Tibial artery (tissue), 4 donors: ENCODE measurements at places on chromosomes 16 and 17.

GRCh38 chr16:515175-515938, 12.2 kb upstream of the CAPN15 start:
- H3K27me3 ChIP-seq: no peaks in the 10 kb centered on the region
- peaks cover 44% of the 10 kb centered on the region for H3K36me3 ChIP-seq

GRCh38 chr17:35189291-35189690, 4.9 kb downstream of the SLC35G3 start:
- no peak for DNase-seq
- H3K36me3 ChIP-seq: no peaks in the 10 kb centered on the region
- no peak overlapping the region for H3K27ac ChIP-seq

- H3K4me3 ChIP-seq: no peak overlapping the region
- H3K27me3 ChIP-seq: no peaks in the 10 kb centered on the region
- peaks cover 18% of the 10 kb centered on the region for H3K36me3 ChIP-seq
- DNase-seq: no peak
- no peak overlapping the region for H3K27ac ChIP-seq
Measured at GRCh38 chr16:67206838-67207248, 7.9 kb downstream of the ELMO3 start.

DNA sequence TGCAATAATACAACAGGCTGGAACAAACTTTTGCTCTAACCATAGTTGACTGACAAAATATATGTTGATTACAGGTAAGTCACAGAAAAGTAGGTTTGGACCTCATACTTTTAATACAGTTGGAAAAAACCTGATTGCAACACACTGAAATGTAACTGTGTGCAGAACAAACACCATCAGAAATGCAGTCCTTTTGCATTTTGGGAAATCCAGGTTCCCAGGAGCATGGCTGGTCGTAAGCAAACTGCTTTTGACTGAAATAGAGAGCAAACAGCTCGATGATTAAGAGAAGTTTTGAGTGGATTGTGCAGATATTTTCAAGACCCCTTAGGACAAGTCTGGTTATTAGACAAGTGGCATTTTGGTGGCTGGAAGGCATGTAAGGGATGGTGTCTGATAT, 8.0 kb downstream of the IGF2BP1 start:
- peaks cover under 1% of the 10 kb centered on the region for H3K27me3 ChIP-seq
- no peaks in the 10 kb centered on the region for H3K36me3 ChIP-seq
- no peaks in the 10 kb centered on the region for H3K4me1 ChIP-seq
- no peak overlapping the region for H3K4me3 ChIP-seq
- no peak for DNase-seq

DNA sequence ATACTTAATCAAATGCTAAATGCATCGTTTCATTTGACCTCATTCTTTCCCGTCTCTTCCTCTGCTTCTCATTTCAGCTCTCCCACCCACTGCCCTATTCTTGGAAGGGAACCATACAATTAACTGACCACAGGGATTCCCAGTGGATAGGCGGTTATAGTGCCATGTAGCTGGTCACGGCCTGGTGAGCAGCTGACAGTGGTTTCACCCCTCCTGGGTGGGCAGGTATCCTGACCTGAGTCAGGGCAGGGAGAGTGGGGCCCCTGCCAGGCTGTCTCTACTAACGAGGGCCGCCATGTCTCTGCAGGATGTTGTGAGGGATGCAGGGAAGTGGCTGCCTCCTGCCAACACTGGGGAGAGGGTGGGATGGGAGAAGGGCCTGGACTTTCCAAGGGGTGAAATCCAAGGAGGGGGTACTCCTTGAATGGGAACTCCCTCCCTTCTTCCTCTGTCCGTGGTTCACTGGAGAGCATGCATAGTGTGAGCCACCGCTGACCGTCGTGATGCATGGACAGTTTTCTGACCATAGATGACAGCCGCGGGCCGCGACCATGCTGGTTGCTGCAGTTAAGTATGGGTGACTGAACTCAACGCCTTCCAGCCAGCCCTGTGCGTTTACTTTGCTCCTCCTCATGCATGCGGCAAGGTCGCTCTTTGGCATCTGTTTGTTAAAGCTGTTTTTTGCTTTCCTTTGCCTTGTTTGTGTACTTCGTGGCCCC, 95.9 kb downstream of the RPTOR start:
- no peak overlapping the region for H3K4me3 ChIP-seq
- no peak for DNase-seq
- H3K27ac ChIP-seq: no peak overlapping the region

DNA sequence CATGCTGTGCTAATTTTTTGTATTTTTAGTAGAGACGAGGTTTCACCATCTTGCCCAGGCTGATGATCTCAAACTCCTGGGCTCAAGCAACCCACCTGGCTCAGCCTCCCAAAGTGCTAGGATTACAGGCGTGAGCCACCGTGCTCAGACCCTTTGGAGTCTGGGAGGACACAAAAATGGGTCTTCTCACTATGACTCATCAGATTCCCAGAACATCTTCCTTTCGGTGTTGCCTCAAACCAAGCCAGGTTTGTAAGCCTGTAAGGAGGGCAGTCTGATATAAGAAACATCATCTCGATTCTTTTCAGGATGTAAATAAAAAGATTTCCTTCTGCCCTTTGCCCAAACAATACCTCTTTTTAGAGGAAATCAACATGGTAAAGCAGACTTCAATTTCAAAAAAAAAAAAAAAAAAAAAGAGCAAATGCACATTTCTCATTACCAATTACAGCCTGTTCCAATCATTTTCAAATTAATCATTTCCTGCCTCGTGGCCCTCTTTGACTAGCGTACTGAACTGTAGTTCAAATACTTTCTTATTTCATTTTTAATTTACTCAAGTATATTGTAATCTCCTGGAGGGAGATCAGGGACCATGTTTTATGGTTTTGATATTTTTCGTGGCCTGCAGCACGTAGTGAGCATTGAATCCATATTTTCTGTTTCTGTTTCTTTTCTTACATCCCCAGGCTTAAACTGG, 409.6 kb downstream of the GRIN2A start:
- H3K4me1 ChIP-seq: no peaks in the 10 kb centered on the region
- H3K4me3 ChIP-seq: no peak overlapping the region
- no peak for DNase-seq
- no peak overlapping the region for H3K27ac ChIP-seq

- peaks cover 47% of the 10 kb centered on the region for H3K27me3 ChIP-seq
- DNase-seq: no peak
- no peak overlapping the region for H3K27ac ChIP-seq
- no peak overlapping the region for H3K4me3 ChIP-seq
Measured at GRCh38 chr16:3198334-3199072, 10.5 kb downstream of the OR1F1 start.
